ENCODE measurements at places on chromosomes 4 and X.

GRCh38 chrX:138709886-138710791, 1.4 kb downstream of the FGF13 start:
- DNase-seq = no peak

DNA sequence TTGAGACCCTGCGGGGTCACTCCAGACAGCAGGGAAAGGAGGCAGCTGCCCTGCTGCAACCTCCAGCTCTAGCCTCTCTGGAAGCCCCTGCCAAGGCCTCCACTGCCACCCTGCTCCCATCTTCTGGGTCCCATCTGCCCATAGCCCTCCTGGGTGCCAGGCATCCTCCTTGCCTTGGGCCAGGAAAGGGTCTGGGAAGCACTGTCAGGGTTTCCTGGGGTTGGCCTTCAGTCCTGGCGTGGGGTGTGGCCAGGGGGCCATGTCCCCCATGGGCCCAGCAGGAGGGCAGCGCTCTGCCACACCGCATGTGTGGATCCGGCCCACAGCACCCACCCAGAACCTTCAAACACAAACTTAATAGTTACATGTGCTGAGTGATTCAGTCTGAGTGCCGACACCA, 3.4 kb upstream of the CPLX1 start:
- DNase-seq = no peak

- DNase-seq = no peak
Measured at GRCh38 chr4:185018834-185019455, 655 bp downstream of the HELT start.

DNA sequence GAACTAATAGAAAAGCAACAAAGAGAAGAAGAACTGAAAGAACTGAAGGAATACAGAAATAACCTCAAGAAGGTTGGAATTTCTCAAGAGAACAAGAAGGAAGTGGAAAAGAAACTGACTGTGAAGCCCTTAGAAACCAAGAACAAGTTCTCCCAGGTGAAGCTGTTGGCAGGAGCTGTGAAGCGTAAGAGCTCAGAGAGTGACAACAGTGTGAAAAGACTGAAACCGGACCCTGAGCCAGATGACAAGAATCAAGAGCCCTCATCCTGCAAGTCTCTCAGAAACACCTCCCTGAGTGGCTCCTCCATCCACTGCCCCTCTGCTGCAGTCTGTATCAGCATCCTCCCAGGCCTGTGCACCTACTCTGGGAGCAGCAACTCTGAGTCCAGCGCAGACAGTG, 8.4 kb upstream of the FHDC1 start:
- DNase-seq = no peak

GRCh38 chr4:70589785-70590184, 2.3 kb upstream of the AMBN start:
- DNase-seq = no peak

DNA sequence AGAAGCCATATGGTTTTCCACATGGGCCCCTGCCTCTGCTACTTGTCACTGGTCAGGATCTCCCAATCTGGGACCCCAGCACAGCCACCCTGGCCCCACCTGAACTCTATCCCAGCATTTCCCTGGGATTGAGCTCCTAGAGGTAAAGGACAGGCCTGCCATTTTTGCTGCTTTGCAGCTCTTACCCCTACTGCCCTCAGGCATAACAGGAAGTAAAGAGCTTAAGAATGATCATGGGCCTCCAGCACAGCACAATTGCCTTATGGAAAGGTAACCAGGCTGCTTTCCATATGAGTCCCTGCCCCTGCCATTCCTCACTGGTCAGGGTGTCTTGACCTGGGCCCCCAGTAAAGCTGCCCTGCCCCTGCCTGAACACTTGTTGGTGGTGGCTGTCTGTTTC, 254.9 kb upstream of the ZCCHC13 start:
- DNase-seq = no peak

- DNase-seq = no peak
Measured at GRCh38 chr4:1973218-1973617, 35.6 kb downstream of the NELFA start.

GRCh38 chrX:102765217-102765616, 44.7 kb downstream of the GPRASP3 start:
- no peak for DNase-seq

GRCh38 chr4:163865010-163865409, 370.5 kb downstream of the TMA16 start:
- DNase-seq = no peak

GRCh38 chr4:159308566-159309340, 205.9 kb downstream of the RAPGEF2 start:
- DNase-seq = peak; percentile 57

- no peak for DNase-seq
Measured at GRCh38 chrX:101051153-101051548, 760 bp downstream of the TRMT2B start.

DNA sequence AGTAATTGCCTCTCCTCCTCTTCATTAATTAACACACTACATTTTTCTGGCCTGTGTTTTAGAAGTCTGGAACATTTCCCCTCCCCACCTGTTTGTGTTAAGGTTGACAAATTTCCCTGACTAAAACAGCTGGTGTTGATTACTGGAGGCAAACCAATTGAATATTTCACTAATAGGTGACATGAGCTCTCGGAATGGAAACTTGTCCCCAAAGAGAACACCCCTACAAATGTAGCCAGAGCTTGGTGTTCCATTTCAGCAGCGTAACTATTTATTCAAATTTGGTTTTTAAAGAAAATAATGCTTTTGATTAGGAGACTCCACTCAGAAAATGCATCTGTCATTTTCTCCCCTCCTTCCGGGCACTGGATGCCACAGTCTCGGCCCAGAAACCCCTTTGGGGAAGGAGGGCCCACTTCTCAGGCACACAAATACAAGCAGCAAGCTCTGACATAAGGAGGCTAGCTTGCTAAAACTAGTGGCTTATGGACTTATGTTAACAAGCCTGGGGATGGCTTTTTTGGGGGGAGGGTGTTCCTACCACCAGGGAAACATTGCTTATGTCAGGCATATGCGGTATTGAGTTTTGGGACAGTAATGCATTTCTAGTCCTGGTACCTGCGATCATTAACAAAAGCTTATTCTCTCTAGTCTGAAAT, 2.2 kb downstream of the RNF150 start:
- no peak for DNase-seq

DNA sequence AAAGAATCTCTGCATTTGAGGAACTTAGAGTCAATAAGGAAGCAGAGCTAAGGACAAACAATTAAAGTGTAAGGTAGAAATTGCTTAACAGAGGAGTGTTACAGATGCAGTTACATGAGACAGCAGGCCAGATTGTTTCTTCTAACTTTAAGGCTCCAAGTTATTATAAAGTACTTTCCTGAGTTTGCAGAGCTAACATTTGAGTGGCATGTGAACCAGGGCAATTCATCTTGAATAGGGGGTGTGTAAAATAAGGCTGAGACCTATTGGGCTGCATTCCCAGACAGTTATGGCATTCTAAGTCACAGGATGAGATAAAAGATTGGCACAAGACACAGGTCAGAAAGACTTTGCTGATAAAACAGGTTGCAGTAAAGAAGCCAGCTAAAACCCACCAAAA, 7.6 kb upstream of the LNX1 start:
- no peak for DNase-seq

- no peak for DNase-seq
Measured at GRCh38 chrX:138150709-138151108, 560.8 kb downstream of the FGF13 start.

- no peak for DNase-seq
Measured at GRCh38 chr4:25986807-25987206, 72.8 kb downstream of the SMIM20 start.

DNA sequence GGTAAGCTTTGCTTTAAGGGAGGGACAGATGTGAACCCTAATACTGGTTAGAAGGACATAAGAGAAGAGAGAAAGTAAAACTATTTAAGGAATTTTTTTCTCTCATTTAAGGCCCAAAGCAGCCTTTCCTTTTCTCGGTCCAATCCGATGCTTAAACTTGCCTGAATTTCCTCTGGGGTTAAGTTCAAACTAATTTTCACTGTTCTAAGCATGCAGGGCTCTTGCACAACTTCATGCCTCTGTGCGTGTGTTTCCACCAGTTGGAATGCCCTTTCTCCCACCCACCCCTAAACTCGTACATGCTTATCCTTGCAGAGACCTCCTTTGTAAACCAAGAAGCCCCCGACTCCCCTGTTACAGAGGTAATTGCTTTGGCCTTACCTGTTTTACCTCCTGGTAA, 204.7 kb downstream of the CBR4 start:
- no peak for DNase-seq

GRCh38 chrX:115900425-115900824, 270.1 kb upstream of the AGTR2 start:
- no peak for DNase-seq

All from COLO829 (cell line).